Cerebellar nuclear complex (tissue), 1 donor: ENCODE measurements at places on chromosomes 5 and 9.

GRCh38 chr9:98833090-98833956 is 25.9 kb downstream of the GALNT12 start:
- DNase-seq: no peak

DNA sequence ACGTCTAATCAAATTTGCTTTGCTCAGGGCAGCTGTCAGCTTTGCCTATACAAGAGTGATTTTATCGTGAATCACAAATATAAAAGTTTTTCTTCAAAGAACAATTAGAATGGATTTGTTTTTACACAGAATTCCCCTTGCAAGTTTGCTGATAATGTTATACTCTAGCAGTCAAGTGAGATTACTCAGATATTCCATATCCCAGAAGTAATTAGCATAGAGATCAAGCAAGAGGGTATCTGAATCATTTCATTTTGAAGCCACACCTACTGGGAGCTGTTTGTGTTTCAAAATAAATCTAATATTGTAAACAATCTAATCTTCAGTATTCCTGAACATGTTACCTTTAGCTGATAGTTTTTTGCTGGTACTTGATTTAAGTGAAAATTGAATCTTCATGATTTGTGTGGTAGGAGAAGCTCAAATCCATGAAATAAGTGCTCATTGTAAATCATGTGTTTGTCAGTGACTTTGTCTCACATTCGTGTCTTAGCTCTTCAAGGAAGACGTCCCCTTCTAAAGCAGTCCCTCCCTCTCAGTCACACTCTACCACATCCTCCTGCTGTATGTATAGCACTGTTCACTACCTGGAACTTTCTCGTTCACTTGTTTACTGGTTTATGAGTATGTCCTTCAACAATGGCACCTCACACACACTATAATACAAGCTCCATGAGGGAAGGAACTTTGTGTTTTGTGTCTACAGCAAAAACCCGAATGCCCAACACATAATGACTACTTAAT is 3.3 kb upstream of the TTC39B start:
- DNase-seq: no peak

- no peak for DNase-seq
These were observed 27.8 kb upstream of the TNFSF8 start for GRCh38 chr9:114958021-114958843.

DNA sequence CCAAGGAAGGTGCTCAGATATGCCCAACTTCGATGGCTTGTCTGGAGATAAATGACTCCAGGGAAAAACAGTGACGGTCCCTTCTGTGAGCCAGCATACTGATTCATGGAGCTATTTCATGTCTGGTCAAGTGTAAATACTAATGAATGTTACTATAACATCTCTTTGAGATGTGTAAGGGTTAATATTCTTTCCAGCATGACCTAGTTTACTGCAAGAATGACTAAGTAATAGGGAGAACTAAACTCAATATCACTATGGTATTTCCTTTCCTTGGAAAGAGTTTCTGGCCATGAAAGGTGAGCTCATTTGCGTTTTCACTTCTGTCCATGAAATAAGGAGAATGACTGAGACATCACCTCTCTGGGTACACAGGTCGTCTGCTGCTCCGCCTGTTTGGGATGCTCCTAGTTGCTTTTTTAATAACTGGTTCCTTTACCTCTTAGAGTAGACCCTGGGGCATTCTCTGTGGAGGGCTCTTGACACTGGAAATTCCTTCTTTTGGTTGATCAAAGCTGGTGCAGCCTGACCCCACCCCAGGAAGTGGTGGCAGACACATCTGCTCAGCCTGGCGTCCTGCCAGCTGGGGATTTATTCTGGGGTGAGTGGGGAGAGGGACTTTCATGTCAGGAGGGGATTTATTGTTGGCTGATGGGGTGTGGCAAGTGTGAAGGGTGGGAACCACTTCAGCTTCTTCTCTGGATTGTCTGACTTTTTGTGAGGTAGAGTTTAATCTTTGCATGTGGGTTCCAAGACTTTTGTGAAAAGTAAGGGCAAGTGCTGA is 250.0 kb upstream of the MPDZ start:
- no peak for DNase-seq

- no peak for DNase-seq
These were observed 55.3 kb downstream of the ZNF366 start for GRCh38 chr5:72451741-72452505.

DNA sequence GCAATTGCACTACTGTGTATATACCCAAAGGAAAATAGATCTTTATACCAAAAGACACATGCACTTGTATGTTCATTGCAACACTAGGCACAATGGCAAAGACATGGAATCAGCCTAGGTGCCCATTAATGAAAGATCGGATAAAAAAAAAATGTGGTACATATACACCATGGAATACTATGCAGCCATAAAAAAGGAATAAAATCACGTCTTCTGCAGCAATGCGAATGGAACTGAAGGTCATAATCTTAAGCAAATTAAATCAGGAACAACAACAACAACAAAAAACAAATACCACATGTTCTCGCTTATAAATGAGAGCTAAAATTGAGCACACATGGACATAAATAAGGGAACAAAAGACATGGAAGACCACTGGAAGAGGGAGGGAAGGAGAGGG is 266.7 kb upstream of the CDH18 start:
- no peak for DNase-seq

DNA sequence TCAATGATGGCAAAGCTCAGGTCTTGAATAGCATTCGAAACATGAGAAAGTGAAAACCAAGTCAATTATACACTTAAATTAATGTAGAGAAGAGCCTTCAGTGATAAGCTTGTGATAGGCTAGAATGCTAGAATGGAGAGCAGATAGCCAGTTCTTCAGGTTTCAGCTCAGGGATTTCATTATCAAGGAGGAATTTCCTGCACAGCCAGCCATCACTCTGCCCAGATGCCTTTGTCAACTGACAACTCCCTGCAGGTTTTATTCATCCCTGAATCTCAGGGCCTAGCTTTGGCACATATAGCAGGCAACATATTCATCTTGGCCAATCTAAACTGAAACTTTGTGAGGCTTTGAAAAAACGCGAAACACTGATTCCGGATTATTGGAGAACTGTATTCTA is 199.3 kb upstream of the CDH6 start:
- DNase-seq: no peak

- no peak for DNase-seq
These were observed 84.4 kb upstream of the RAD23B start for GRCh38 chr9:107198718-107199117.

DNA sequence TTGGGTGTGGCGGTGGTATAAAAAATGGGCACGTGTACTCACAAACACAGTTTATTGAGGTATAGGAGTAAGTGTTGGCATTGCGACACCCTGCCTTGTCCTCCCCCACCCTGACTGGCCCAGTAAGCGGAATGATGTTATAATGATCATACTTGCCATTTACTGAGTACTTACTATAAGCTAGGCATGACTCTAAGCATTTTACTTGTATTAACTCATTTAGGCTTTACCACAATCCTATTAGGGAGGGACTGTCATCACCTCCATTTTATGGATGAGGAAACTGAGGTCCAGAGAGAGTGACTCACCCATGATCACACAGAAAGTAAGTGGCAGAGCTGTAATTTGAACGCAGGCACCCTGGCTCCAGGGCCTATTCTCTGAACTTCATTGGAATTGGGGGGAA is 2.3 kb downstream of the SMIM3 start:
- DNase-seq: no peak
